Activated CD4-positive, CD25-positive, alpha-beta regulatory T cell (primary cell): ENCODE measurements at places on chromosomes 12 and 14.

GRCh38 chr12:21509768-21510167 lies 8.2 kb downstream of the GOLT1B start:
- DNase-seq, result no peak

GRCh38 chr12:120266180-120266870 lies 795 bp upstream of the PXN start:
- no peak for DNase-seq

- no peak for DNase-seq
These were observed 12.7 kb downstream of the CCND2 start for GRCh38 chr12:4286228-4286627.

- no peak for DNase-seq
These were observed 649.0 kb upstream of the TBX3 start for GRCh38 chr12:115332945-115333344.

DNA sequence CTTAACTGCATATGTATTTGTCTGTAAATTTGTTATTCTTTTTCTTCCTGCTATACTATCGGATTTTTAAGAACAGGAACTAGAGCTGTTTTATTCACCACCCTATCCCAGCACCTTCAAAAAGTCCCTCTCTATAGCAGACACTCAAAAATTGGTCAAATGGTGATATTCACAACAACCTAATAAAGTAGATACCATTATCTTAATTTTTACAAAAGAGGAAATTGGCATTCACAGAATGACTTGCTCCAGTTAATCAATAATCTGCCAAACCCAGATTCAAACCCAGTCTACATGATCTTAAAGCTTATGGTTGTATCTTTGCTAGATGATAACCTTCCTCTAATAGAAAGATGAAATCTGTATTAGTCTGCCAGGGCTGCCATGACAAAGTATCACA lies 426.6 kb downstream of the EGLN3 start:
- no peak for DNase-seq

DNA sequence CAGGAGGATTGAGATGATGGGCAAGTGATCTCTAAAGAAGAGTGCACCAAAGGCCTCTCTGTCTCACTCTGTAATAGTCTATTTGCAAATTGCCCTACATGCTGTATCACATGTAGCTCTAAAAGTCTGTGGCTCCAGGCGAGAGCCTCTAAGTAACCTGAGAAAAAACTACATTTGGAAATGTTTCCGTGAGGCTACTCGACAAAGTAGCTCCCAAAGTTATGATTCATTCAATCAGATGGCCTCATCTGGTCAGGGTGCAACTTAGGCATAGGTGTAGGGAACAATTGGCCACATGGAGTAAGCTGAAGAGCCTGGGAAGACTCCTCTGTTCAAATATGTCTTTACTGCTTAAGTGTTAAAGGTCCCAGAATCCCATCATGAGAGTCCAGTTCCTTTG lies 155.4 kb upstream of the PLEKHG7 start:
- no peak for DNase-seq

DNA sequence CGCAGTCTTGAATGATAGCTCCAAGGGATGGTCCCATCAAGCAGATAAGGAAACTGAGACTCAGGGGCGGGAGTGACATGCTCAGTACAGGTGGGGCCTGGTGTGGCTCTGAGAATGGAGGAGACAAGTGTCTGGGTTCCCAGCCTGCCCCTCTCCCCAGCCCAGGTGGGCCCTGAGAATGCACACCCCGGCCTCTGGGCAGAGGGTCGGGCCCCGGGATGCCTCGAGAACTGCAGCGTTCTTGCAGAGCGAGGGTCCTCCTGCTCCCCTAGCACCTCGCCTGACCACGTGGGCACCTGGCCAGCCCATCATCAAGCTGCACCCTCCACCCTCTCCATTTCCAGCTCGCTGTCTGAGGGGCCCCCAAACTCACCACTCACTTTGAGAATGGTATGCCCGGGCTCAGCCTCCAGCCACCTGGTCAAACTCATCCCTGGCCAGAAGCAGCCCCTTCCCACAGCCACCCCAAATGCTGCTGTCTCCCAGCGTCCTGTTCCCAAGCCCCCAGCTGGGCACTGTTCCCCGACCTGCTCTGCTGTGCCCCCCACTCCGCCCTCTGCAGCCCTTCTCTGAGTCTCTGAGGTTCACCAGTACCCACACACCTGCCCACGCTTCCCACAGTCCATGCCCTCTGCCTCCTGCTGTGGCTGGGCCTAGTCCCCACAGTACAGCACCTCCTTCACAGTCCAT lies 44.3 kb downstream of the CYP46A1 start:
- DNase-seq, result no peak

DNA sequence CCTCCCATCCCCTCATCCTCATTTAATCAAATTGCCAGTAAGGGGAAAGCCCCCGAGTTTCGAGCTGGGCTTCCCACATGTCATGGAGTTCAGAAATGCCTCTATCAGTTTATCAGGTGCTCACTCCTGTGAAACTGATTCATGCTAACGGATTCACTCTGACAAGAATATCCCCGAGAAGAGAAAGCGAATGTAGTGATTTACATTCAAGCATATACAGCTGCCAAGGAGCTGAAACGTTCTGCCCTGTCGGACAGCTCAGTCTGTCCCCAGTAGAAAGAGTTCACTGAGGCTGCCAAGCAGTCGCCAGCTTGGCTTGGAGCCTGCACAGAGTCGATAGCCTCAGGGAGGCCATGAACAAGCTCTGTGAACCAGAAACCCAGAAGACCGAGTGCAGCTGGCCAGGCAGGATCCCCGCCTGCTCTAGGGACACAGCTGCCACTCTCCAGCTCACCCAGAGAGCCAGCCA lies 88.4 kb downstream of the TMCC3 start:
- DNase-seq, result no peak

GRCh38 chr14:49051328-49052060 lies 534.7 kb downstream of the RPS29 start:
- no peak for DNase-seq

- no peak for DNase-seq
These were observed 87.3 kb downstream of the SLC41A2 start for GRCh38 chr12:104870797-104871196.

DNA sequence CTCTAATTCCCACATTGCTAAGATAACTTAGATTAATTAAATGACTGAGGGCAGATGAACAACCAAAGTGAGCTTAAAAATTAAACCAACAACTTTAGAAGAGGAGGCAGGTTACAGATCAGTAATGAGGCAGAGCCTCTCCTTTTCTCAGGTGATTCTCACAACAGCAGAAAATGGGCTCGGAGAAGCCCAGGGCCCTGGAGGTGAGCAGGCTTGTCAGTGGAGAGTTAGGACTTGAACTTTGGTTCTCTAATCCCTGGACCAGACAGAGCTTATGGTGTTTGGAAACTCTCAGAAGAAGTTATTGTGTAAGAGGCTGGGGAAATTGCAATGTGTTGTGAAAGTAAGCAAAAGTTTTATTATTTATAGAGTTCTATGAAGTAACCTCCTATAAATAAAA lies 2.8 kb downstream of the TRHDE start:
- no peak for DNase-seq

DNA sequence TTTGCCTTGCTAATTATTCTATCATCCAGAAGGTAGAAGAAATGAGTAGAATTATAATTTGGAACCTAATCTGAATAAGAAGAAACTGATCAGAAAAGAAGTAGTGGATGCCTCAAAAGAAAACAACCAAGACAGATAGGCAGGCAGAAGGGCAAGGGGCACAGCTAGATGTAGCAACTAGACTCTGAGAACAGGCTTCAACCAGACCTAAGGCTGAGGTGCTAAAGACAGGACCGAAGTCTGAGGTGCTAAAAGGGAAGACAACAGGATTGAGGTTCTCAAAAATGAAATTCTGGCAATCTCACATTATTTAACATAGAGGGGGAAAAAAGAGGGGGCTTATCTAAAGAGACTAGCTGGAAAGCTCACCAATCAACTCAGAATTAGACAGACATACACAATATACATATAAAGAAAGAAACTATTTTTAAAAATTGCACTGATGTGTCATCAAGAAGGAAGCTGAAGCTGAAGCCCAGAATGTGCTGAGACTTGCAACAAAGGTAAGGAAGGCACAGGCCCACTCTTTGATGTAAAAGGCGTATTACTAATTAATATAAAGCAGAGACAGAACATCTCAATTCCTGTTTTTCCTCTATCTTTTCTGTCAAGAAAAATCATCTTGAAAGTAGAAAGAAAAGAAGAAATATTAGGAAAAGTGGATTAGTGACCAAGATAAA lies 43.8 kb upstream of the CSRNP2 start:
- DNase-seq, result no peak

DNA sequence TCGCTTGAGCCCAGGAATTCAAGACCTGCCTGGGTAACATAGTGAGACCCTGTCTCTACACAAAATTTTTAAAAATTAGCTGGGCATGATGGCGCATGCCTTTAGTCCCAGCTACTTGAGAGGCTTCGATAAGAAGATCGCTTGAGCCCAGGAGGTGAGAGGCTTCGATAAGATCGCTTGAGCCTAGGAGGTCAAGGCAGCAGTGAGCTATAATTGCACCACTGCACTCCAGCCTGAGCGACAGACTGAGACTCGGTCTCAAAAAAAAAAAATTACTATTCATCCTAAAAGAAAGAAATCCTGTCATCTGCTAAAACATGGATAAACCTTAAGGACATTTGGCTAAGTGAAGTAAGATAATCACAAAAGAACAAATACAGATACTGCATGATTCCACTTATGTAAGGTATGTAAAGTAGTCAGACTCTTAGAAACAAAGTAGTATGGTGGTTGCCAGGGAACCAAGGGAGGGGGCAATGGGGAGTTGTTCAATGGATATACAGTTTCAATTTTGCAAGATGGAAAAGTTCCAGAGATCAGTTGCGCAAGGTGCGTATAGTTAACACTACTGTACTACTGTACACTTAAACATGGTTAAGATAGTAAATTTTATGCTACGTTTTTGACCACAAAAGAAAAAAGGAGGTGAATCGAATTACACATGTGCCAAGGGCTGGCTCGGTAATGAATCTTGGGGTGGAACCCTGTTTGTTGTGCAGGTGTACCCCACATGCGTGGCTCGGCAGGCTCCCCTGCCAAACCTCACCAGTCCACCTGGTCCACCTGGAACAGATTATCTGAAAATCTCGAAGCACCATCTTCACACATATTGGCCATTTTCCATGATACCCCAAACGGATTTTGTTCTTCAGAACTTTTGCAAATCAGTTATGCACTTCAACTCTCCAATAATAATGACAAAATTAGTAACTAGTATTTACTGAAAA lies 18.3 kb upstream of the ATP2A2 start:
- no peak for DNase-seq

DNA sequence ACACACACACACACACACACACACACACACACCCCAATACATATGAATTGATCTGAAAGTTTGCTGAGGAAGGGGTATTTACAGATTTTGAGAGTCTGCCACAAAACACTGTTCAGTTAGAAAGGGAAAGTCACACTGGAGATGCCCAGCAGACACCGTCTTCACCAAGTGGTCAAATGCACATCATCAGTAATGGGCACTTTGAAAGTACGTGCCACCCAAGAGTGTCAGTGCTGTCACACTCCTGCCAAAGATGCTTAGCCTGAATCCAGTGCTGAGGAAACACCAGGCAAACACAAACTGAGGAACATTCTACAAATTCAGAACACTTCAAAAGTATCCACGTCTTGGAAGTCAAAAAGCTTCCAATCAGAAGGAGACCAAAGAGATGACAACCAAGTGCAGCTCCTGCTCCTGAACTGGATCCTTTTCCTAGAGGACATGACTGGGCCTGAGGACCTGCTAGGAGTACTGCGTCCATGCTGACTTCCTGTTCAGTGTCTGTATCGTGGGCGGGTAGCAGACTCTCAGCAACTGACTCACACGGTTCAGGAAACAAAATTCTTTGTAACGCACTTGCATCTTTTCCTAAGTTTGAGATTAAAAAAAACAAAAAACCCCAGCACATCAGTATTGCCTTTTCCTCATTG lies 18.6 kb downstream of the PSMC1 start:
- no peak for DNase-seq

GRCh38 chr14:56787530-56787929 lies 22.7 kb downstream of the OTX2 start:
- DNase-seq, result no peak

DNA sequence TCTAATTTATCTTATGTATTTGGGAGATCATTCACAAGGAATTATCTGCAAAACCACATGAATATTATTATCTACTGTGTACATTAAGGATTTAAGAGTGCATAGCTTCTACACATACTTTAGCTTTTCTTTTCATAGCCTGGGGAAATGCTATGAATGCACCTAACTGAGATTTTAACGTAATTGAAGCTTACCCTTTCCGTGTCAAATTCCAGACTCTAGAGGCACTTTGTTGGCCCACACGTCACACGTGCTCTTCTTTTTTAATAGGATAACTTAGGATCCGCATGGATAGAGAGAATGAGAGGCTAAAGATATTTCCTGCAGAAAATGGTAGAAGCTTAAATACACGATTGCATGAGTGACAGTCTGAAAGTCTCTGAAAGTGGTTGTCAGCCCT lies 481.1 kb downstream of the PCNX1 start:
- no peak for DNase-seq

DNA sequence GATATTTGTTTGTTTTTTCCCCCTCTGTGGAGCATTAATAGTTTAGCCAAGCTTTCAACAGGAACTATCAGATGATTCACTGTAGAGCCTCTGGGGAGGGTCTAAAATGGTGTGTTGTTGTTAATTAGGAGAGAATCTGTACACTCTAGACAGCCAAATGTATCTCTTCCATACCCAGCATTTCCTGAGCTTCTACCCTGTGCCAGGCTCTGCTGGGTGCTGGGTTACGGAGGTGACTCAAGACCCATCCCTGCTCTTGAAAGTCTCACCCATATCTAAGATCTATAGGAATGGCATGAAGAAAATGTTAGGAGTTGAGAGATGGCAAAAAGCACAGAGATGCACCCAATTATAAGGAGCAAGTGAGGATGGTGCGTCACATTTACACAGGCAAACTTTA lies 245.8 kb downstream of the C12orf75 start:
- no peak for DNase-seq

- DNase-seq, result no peak
These were observed 16.9 kb downstream of the LRRK2 start for GRCh38 chr12:40241741-40242140.

DNA sequence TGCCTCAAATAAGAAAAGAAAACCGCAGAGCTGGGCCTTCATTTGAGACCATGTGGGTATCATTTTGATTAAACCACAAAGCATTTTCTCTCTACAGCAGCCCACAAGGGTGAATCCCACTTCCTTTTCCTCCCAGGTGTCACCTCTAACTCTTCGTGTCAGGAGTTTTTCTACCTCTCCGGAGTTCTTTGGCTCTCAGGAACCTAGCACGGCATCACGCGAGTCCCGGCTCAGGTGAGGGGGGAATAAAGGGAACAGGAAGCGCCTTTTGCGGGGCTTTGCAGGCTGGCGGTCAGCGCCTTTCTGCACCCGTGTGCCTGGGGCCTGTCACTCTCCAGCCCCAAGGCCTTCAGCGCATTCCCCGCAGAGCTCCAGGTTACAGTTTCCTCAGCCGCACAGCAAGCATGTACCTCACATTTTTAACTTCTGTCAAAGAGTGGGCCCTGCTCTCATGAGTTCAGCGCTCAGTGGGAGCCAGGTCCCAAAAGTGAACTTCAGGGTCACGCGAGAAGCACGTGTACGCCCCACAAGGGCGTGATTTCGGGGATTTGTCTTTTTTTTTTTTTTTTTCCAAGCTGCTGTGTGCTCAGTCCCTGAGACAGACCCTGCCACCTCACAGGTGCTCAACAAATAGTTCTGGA lies 740 bp upstream of the PRPF40B start:
- DNase-seq, result no peak

- no peak for DNase-seq
These were observed 4.4 kb downstream of the DLK1 start for GRCh38 chr14:100731011-100731670.
